ENCODE measurements at places on chromosomes 13 and 19. TPM values are rescaled to one million over a fixed set of nuclear protein-coding genes. Genes with fewer than 3 reads are reported as not detected.

Gene VMAC
- total RNA-seq = 6.8 TPM

Gene KLK3
- total RNA-seq = not detected

Gene NXNL1
- total RNA-seq = not detected

Gene KLK13
- not detected for total RNA-seq

Gene ENOX1
- total RNA-seq = 0.68 TPM

Gene NBEA
- 31.0 TPM for total RNA-seq

Gene DENND1C
- 0.19 TPM for total RNA-seq

Gene C19orf81
- 6.0 TPM for total RNA-seq

Gene N4BP2L1
- 1.2 TPM for total RNA-seq

Gene ZNF534
- total RNA-seq = 0.62 TPM

Gene KLK5
- total RNA-seq = not detected

Gene KLC3
- total RNA-seq = not detected

- DNase-seq = no peak
Observed at GRCh38 chr13:46149272-46150133, 32.5 kb downstream of the LCP1 start.

DNA sequence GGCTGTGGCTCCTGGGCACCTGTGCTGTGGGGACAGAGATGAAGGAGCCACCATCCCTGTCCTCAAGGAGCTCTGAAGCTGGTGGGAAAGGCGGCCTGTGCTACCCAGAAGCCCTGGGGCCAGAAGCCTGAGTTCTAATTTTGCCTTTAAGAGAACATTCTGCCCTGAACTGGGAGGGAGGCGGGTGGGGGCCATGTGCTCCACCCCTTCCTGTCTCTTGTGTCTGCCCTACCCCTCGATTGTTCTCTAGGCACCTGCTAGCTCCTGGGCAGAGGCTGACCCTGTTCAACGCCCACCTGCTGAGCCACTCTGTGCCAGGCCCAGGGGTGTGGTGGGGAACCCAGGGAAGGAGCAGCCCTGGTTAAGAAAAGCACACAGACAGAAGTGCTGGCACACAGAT is 5.9 kb downstream of the TRAPPC6A start:
- DNase-seq = no peak

DNA sequence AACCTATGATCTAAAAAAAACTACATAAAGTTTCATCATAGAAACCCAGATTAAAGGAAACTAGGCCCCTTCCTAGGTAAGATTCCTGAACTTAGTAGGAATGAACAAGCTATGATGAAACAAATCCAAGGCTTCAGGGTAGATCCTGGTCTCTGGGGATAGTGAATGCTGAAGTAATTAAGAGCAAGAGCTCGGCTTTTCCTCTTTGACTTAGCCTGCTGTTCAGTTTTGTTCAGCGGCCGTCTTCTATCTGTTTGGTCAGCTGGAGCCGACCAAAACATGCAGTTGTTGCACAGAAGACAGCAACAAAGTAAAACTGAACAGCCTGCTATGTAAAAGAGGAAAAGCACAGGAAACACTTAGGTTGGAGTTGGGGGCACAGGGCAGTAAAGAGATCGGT is 44.1 kb upstream of the RFXAP start:
- no peak for DNase-seq

DNA sequence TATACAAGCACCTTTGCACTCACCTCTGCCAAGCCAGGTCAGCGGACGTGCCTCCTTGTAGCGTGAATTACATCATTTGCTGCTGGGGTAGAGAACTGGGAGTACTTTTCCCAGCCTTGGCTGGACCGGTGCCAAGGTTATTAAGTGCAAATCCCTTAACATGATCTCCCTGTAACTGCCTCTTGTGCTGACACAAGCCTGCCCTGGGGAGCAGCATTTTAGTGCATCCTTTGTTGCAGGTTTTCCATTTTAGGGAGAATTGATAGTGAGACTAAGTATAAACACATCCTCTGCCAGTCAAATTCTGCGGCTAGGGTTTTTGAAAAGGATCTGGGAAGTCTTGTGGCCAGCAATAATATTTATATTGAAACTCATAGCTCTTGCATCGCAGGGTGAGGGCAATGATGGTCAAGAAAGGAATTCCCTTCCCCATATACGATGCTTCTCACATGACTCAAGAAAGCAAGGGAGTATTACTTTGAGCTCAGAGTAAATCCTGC is 32.7 kb upstream of the DCLK1 start:
- no peak for DNase-seq

GRCh38 chr13:76971851-76972829 is 19.7 kb upstream of the CLN5 start:
- DNase-seq = no peak

DNA sequence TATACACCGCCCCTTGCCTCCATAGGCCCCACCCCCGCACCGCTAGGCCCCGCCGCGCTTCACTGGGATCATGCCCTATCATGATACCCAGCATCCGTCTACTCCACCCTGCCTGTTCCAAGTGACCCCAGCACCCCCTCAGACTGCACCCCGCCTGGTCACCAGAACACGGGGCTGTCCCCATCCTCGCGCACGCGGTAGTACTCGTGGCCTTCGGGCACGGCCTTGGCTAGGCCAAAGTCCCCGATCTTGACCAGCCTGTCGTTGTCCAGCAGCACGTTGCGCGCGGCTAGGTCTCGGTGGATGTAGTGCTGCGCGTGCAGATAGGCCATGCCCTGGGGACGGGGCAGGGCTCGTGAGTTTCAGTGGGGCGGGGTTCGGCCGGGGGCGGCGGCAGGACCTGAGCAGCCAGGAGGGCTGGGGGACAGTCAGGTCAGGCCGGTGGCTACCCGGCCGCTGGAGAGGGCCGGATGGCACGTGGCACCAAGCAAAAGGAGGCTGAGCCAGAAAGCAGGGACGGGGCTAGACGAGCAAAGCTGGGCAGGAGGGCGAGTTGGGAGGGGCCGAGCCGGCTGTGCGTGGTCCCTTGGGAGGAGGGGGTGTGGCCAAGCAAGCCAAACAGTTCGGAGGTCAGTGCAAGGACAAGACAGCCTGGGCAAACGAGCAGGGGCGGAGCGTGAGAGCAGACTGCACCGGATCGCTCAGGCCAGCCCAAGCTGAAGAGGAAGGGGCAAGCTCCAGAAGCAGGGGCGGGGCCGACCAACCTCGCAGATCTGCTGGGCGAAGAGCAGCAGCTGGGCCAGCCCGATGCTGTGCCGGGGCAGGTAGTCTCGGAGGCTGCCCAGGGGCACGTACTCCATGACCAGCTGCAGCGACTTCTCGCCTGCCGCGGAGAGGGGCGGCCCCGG is 13.6 kb upstream of the ICAM3 start:
- peak; percentile 95 for DNase-seq

DNA sequence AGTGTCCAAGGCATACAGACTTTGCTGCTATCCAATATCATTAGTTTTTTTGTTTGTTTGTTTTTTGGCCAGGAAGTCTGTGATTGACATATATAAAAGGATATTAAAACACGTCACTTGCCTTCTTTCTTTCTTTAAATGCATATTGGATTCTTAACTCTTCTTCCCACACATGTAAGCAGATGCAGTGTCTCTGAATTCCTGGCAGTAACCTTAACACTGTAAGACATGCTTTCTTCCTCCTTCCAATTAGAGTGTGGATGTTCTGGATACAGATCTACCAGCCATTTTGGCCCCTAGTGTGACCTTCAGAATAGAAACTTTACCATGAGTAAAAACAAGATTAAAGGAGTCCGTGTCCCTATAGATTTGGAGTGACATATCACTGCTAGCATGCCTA is 967.4 kb upstream of the PRR20A start:
- no peak for DNase-seq

- DNase-seq = no peak
Observed at GRCh38 chr19:44581288-44581687, 32.1 kb upstream of the IGSF23 start.

GRCh38 chr19:4541114-4541805 is 1.4 kb upstream of the LRG1 start:
- no peak for DNase-seq

- DNase-seq = peak; percentile 58
Observed at GRCh38 chr19:42540071-42540553, 11.8 kb upstream of the CEACAM1 start.

- DNase-seq = no peak
Observed at GRCh38 chr19:756236-756635, 5.3 kb downstream of the MISP start.

- DNase-seq = no peak
Observed at GRCh38 chr13:49326222-49326917, 78.6 kb downstream of the CDADC1 start.

DNA sequence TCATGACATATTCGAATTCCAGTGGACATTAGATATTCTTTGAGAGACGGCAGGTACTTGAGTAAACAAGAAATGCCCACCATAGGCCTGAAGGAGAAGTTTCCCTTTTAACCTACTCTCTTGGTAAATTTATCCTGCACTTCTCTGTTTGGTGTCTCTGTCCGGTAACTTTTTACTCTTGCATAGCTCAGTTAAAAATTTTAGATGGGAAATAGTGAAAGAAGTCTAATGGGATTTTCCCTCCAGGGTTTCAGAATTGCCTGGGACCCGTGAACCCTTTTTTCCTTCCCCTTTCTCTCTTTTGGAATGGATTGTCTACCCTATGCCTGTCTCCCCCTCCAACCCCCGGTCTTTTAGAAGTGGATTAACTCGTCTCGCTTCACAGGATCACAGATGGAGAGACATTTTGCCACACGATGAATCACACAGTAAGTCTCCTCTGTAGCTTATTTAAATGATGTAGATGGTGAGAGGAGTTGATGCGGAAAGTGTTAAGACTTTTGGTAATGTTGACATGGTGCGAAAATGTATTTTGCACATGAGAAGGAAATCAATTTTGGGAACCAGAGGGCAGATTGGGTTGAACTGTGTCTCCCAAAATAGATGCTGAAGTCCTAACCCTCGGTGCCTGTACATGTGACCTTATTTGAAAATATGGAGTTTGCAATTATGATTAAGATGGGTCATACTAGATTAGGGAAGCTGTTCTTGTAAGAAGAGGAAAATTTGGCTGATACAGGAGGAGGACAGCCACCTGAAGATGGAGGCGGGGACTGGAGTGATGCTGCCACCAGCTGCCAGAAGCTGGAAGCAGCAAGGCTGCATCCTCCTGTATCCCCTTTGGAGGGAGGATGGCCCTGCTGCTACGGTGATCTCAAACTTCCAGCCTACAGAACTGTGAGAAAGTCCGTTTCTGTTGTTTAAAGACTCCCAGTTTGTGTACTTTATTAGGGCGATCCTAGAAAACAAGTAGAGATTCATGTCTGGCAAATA is 711 bp upstream of the MIPEP start:
- peak; percentile 46 for DNase-seq

GRCh38 chr19:5664515-5664914 is 15.8 kb downstream of the MICOS13 start:
- DNase-seq = no peak

GRCh38 chr13:77048681-77049080 is 21.7 kb upstream of the FBXL3 start:
- DNase-seq = peak; percentile 73

DNA sequence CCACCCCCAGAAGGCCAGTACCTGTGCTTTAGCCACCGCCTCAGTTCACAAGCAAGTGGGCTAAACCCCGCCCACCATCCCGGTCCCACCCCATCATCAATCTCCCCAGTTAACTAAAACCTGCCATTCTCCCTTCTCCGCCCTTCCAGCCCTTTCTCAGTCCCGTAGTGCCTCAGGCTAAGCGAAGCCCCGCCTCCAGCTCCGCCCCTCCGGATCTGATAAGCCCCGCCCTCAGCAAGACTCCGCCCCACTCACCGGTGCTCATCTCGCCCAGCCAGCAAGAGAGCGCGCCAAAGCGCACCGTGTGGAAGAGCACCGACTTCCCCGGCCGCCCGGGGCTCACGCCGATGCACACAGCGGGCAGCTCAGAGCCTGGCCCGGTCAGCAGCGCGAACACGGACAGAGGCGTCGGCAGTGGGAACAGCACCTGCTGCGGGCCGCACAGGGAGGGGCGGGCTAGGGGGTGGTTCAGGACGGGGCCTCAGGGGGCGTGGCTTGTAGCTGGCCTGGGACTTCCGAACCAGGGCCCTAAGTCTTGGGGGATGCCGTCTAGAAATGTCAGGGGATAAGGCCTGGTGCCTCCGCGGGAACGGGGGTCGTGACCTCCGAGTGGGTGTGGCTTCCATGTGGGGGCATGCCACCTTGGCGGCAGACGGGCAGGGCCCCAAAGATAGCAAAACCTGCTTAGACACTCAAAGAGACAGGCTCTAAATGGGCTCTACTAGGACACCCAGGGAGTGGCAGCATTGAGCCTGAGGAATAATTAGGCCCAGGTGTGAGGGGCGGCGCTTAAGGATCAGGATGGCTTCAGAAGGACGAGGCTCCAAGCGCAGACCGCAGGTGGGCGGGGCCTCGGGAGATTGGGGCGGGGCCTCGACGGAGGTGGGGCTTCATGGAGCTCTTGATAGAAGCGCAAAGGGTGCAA is 21.4 kb downstream of the MAP4K1 start:
- DNase-seq = peak; percentile 95

- DNase-seq = peak; percentile 54
Observed at GRCh38 chr19:1668486-1669270, 16.3 kb upstream of the TCF3 start.

- no peak for DNase-seq
Observed at GRCh38 chr19:782878-783668, 14.2 kb upstream of the PTBP1 start.

- no peak for DNase-seq
Observed at GRCh38 chr13:94317063-94317491, 162.4 kb downstream of the DCT start.

DNA sequence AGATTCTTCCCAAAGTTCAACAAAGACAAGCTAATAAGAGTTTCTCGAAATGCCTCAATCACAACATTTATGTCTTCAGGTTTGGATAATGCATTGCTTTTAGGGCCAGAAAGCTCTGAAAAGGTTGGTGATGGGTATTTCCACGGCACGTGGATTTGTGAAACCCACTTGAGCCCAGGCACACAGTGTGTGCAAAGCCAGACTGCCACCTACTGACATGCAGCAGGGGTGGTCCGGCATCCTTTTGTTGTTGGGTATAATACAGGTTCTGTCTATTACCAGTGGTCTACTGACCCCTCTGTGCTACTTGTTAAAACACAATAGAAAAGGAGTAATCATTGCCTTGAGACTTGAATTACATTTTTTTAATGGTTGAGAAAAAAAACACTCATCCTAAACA is 225.6 kb downstream of the RAP2A start:
- DNase-seq = peak; percentile 65

- peak; percentile 84 for DNase-seq
Observed at GRCh38 chr19:17778251-17778967, 16.5 kb upstream of the B3GNT3 start.

GRCh38 chr13:47025791-47026447 is 129.1 kb upstream of the HTR2A start:
- DNase-seq = no peak

DNA sequence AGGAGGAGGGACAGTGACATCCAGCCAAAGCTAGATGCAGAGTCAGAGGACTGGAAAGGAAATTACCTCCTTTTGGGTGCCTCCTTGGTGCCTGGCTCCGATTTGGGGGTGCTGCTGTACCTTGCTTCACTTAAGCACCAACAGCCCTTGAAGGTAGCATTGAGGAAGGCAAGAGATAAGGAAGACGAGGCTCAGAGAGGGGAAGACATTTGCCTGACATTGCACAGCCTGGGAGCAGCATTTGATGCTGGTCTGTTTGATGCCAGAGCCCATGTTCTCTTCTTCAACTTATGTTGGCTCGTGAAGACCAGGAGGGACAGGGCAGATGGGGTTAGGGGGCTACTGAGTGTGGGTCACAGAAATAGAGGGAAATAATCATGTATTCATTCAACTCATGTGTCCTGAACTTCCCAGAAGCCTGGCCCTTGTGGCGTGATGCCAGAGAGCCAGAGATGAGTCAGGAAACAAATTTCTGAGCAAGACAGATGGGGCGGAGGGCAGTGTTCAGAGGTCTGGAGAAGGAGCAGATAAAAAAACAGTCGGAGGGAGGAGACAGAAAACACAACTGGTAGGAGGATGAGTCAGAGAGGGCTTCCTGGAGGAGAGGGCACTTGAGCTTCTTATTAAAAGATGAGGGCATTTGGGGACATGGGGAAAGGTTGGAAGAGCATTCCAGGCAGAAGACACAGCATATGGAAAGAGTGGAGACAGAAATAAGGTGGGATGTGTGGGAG is 3.0 kb upstream of the C19orf81 start:
- no peak for DNase-seq
